ENCODE measurements at places on chromosomes 4 and X.

DNA sequence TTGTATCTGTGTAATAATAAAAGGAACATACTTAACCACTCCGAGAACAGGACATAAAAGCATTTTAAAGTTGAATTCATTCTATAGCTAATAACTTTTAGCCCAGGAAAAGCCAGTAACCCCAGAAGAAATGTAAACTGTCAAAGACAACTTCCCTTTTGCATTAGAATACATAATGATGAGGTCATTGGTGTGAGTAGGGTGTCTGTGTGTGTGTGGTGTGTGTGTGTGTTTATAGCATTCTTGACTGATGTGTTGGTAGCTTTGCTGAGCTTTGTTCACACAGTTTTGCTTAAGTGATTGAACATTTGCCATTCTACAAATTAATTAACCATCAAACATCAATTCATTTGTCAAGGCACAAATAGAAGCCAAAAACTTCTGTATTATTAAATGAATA, 559.6 kb downstream of the ARAP2 start:
- DNase-seq, result no peak

DNA sequence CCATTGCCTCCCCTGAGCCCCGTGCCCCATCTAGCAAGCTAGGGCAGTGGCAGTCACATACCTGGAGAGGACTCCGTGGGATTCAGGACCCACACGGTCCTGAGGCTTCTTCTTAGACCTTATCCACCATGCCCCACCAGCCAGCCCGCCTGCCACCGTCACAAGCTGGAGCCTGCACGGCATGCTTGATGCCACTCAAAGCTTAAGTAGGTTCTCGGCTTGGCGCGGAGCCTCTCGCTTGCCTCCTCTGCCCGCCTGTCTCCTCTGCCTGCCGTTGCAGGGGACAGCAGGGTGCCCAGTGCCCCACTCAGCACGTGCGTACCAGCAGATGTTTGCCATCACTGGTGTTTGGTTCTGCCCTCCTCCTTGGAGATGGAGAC, 14.1 kb downstream of the PSAPL1 start:
- no peak for DNase-seq

- no peak for DNase-seq
These were observed 5.1 kb downstream of the ANXA3 start for GRCh38 chr4:78556665-78557064.

DNA sequence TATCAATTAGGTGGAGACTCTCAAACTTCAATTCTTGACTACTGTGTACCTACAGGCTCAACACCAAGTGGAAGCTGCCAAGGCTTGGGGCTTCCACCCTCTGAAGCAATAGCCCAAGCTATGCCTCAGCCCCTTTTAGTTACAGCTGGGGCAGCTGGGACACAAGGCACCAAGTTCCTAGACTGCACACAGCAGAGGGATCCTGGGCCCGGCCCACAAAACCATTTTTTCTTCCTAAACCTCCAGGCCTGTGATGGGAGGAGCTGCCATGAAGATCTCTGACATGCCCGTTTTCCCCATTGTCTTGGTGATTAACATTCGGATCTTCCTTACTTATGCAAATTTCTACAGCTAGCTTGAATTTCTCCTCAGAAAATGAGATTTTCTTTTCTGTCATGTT, 3.4 kb upstream of the UGDH start:
- no peak for DNase-seq

DNA sequence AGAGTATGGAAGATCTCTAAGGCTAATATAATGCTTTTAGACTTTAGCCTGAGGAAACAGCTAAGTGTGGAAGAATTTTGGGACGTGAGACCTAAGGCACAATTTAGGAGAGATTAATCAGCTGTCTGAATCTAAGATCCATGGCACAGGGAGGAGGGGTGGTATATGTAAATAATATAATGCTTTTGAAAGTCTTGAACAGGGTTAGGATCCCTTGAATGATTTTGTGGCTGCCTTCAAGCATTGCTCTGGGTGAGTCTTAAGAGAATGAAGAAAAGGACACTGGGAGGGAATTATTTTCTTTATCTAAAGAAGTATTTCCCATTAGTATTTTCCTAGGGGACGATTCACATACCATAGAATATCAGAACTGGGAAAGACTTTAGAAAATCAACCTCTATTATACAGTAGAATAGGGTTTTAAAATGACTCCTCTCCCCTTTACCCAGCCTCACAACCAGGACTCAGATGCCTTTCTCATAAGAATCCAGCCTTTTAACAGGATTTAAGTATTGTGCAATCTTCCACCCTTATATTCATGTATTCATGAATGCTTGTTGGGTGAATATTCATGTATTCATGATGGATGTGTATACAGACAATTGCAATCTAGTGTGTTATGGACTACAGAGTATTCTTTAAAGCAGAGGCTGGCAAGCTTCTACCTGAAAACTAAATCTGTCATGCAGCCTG, 664.2 kb upstream of the CPEB2 start:
- DNase-seq, result no peak

GRCh38 chr4:24720979-24721378, 74.4 kb upstream of the SOD3 start:
- no peak for DNase-seq

DNA sequence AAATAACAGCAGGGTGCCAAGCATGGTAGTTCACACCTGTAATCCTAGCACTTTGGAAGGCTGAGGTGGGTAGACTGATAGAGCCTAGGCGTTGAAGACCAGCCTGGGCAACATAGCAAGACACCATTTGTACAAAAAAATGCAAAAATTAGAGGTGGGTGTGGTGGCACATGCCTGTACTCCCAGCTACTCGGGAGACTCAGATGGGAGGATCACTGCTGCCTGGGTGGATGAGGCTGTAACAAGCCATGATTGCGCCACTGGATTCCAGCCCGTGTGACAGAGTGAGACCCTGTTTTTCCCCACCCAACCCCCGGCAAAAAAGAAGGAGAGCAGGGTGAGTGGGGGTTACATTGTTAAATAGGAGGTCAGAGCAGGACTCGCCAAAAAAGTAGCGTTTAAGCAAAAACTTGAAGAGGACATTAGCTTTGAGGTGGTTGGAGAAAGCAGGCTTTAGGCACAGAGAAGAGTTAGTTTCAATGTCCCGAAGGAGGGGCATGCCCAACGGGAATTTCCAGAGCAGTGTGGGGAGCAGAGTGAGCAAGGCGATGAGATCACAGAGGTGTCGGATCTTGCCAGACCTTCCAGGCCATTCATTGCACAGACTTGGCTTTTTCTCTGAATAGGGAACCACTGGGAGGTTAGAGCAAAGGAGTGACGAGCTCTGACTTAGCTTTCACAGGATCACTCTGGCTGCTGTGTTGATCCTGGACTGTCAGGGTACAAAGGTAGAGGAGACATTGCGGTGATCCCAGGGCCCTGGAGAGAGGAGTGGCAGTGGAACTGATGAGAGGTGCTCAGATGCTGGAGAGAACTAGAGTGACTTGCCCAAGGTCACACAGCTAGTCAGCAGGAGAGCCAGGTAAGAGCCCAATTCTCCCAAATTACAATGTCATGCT, 70.6 kb downstream of the TRAPPC11 start:
- DNase-seq, result no peak

GRCh38 chrX:133956570-133957340, 28.6 kb downstream of the GPC3 start:
- DNase-seq, result no peak

GRCh38 chr4:109701566-109702410, 1.5 kb downstream of the CASP6 start:
- DNase-seq, result no peak

DNA sequence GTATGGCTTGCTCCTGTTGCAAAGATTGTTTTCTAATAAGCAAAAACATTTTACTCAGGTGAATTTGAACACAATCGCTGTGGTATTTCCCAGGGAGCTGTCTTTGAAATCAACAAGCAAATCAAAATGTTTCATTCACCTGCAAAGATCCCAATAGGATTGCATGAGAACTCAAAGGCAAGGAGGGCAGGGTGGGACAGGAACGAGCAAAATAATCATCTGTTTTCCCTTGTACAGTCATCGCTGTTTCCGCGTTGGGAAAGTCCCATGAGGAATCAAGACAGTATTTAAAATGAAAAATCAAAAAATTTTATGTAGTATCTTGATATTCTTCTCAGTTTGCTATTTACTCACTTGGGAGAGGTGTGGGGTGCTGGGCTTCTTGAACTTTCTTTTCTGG, 198.8 kb downstream of the STIM2 start:
- DNase-seq, result no peak

DNA sequence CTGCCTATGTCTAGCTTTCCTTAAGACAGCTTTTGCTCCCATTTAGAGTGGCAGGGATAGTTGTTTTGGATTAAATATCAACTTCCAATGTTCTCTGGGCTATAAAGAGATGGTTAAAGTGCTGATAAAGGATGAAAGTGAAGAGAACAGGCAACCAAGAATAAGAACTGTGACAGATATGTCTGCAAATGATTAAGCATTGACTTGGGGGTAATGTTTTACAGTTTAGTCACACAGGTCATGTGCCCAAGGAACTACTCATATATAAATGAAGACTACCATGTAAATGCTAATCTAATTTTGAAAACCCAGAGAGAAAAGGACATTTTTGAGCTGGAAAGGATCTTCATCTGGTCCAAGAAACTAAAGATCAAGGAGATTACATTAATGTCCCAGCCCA, 42.1 kb downstream of the RBMX2 start:
- no peak for DNase-seq

Measured in stimulated activated CD8-positive, alpha-beta memory T cell treated with anti-CD3 and anti-CD28 coated beads, Interleukin-2, amount 100 ng/mL, for 1 hour (primary cell).